Stimulated activated CD4-positive, alpha-beta T cell treated with anti-CD3 and anti-CD28 coated beads, Interleukin-2, amount 100 ng/mL, for 24 hours (primary cell): ENCODE measurements at places on chromosomes 5 and 9.

GRCh38 chr5:107666051-107666655 is 4.6 kb downstream of the EFNA5 start:
- DNase-seq = no peak

DNA sequence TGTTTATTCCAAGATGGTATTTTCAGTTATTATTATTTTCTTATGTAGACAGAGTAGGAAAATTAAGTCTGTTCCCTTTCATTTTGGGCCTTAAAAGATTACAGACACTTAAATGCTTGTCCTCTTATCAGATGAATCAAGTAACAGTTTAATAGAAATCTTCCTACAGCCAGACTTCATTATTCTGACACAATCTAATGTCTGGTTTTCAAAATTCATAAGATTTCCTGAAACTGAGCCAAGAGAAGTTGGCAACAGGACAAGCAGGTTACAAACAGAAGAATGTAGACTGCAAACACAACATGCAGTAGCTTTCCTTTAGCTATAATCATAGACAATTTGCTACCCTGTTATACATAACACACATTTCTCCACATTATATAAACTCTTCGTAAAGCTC is 130.5 kb downstream of the FBXL17 start:
- no peak for DNase-seq

DNA sequence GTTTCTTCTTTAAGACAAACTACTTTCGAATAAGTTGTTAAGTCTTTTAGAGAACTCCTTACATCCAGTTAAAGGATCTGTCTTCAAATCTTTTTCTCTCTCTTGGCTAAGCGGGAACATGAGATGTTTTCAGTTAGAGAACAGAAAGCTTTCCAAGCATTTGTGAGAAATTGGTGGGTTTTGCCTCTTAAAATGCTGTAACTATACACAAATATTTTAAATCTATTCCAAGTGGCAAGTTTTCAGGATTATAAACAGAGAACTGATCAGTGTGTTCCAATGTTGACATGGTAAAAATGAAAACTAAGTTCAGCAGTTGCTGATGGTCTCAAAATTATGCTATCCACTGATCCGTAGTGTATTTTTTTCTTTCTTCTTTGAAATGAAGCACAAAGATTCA is 100.4 kb downstream of the EBF1 start:
- DNase-seq = no peak

DNA sequence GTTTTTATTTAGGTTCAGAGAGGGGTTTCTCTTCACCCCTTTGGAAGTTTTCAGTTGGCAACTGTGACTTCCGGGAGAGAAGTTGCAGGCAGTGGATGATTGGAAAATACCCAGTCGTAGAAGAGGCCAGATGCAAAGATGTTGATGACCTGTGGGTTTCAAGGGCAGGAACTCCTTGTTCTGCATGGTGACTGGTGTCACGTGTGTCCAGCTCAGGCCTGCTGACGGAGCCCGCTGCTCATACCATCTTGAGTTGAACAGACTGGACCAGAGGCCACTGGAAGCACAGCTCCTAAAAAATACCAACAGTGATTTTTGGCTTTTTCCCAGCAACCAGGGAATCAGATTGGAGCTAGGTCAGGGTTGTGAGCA is 243.9 kb upstream of the KLF4 start:
- no peak for DNase-seq

- DNase-seq = no peak
Measured at GRCh38 chr9:119273325-119273904, 95.8 kb downstream of the BRINP1 start.

GRCh38 chr5:83802686-83803085 is 82.0 kb upstream of the HAPLN1 start:
- no peak for DNase-seq

DNA sequence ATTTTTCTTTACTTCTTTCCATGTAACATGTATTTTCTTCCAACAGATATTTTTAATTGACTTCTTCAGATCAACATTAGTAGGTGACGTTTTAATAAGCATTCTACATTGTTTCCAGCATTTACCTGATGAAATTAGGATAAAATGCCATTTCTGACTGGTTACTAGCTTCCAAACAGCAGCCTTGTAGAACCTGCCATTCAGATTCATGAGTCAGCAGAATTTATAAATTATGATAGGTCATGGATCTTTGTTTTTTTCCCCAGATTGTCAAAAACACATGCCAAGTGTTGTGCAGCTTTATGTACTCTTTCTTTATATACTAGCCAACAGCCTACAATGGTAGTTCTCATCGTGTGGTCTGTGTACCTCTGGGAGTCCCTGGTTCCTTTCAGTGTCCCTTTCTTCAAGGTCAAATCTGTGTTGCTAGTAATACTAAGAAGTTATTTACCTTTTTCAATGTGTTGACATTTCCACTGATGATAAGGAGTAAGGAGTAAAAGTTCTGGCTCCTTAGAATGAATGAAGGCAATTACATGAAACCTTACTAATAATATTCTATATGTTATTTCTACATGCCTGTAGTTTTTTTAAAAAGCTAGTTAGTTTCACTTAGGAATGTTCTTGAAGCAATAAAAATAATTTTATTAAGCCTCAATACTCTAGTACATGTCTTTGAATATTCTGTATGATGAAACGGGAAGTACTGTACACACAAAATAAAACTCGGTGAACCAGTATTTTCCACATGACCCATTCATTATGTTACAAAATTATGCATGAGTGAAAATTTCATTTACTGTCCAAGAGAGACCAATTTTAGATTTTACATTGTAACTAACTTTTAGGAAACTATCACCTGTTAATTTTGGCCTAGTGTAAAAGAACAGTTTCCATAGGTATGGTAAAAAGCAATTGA is 135.8 kb downstream of the ZCCHC7 start:
- no peak for DNase-seq

DNA sequence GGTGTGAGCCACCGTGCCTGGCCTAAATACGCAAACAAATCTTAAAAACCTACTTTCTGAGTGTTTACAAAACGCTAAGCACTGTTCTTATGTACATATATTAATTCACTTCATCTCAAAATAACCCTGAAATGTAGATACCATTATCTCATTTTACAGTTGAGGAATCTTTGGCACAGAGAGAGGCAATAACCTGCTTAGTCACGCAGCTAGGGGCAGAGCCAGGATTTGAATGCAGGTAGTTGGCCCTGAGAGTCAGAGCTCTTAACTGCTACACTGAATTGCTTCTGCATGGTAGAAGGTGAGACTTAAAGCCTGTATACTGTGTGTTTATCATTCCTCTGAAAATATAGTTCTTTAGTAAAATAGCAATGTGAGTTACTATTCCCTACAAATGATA is 21.9 kb downstream of the ARHGEF37 start:
- no peak for DNase-seq

GRCh38 chr5:64923151-64923685 is 154.5 kb downstream of the CWC27 start:
- DNase-seq = no peak

DNA sequence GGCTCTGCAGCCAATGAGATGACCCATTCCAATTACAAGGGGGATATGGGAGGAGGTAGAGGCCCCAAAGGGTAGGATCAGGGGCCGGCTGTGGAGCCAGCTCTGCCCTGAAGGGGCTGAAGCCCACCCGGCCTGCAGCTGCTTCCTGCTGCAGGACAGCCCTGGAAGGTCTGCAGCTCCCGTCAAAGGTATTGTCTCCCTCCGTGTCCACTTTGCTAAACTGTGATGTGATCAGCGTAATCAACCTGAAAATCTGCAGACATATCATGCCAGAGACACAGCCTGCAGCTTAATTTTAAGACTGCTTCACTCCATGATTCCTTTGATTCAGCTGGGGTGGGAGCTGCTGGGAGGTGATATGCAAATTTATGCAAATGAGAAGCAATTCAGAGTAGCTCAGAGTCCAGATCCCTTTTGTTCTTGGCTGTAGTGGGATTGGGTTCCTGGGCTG is 90.7 kb downstream of the GADD45G start:
- DNase-seq = no peak

- no peak for DNase-seq
Measured at GRCh38 chr5:140176031-140176387, 1.0 kb downstream of the CYSTM1 start.

- DNase-seq = no peak
Measured at GRCh38 chr9:137354153-137354844, 52.2 kb upstream of the NRARP start.

- no peak for DNase-seq
Measured at GRCh38 chr5:167356374-167356773, 935.1 kb upstream of the WWC1 start.

DNA sequence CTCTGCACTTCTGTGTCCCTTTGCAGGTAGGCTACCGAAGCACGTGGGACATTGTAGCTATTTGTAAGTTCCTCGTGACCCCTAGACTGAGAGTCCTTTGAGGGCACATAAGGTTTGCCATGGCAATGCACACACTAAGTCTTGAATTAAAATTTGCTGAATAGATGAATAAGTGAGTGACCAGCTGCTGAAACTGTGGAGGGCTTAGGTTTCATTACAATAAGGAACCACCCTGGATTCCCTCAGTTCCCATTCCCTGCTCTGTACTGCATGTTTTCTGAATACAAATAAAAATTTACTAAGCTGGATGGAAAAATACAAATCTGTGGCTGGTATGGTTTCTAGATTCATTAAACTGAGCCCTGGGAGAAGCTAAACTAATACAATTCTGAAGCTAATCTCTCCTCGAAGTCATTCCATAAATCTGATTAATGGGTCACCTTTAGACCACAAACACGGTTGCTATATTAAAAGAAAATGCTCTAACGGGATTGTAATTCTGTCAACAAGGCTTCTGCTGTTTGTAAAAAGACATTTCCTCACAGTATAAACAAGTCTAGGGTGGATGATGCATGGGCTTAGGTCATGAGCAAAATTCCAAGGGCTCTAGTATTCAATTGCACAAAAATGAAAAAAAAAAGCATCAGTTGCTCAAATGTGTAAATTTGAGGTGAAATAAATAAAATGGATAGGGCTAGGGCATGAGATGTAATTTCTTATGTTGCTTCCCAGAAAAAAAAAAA is 172.3 kb downstream of the ATP10B start:
- no peak for DNase-seq

GRCh38 chr5:39998518-39998917 is 573.7 kb upstream of the DAB2 start:
- DNase-seq = no peak

DNA sequence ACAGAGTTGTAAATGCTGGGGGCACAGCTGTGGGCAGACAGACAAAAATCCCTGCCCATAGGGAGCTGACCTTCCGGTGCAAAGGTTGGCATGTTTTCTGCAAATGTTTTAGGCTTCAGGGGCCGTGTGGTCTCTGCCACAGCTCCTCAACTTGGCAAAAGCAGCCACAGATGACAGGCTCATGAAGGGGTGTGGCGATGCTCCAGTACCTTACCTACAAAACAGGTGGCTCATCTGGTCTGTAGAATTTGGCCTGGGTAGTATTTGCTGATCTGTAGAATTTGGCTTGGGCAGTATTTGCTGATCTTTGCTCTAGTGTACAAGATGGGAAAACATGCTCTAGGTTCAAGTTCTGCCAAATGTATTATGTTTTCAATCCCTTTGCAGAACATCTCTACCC is 283.9 kb downstream of the GADD45G start:
- DNase-seq = peak; percentile 4

GRCh38 chr5:38672059-38672788 is 115.8 kb upstream of the LIFR start:
- no peak for DNase-seq

DNA sequence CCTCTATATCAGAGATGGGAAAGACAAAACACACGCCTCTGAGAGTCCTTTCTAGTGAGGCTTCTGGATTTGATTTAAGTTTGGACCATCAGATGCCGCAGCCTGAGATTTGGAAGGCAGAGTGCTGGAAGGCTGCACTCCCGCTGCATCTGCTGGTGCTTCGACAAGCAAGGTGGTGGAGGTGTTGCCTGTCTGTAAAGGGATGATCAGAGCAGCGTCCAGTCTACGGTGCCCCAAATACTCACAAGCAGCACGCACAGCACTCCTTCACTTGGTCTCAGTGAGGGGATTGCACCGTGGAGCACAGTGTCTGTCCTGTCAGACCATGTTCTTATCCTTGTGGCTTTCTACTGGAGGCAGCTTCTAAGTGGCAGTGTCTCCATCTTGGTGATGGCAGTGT is 221.4 kb downstream of the GADD45G start:
- DNase-seq = peak; percentile 7

DNA sequence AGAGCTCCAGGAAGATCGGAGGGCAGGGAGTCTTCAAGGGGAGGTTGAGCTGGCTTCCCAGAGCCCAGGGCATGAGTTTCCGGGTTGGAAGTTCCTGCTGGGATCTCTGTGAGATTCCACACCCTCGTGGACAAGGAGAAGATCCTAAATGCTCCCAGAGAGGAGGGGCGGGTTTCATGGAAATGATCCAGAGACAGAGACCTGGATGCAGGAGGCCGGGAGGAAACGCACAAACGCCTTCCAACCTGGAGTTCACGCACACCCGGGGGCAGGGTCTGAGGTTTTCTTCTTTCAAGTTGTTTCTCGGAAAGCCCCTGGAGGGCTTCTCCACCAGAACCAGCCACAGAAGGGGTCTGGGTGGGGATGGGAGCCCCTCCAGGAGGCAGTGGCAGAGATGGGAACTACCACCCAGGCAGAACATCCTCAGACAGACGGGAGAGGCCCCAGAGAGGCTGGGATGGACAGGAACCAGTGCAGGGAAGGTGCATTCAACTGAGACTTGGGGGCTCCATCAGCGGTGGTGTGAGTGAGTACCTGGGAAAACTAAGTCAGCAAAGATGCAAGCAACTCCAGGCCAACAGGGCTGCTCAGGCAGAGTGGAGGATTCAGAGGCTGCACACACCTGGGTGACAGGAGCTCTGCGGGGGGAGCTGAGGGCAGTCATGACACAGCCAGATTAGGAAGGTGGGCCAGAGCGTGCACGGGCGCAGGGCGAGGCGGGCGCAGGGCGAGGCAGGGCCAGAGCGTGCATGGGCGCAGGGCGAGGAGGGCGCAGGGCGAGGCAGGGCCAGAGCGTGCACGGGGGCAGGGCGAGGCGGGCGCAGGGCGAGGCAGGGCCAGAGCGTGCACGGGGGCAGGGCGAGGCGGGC is 52.1 kb upstream of the EXOC3 start:
- no peak for DNase-seq

DNA sequence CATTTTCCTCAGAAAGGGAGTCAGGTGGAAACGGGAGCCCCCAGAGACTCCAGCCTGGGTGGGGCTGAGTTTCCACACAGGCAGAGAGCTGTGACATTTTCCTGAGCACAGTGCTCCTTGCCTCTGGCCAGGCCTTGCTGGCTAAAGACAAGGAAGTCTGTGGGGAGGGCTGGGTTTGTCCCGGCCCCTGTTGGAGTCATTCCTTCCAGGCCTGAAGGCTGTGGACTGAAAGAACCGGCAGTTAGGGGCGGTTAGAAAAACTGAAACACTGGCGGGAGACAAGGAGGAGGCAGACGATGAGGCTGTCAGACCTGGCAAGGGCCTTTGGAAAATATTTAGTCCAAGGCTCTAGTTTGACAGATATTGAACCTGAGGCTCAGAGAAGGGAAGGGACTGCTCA is 29.9 kb downstream of the COL15A1 start:
- DNase-seq = no peak

- DNase-seq = no peak
Measured at GRCh38 chr5:113103330-113103729, 126.7 kb downstream of the DCP2 start.

GRCh38 chr9:105864248-105864898 is 170.0 kb downstream of the TMEM38B start:
- DNase-seq = no peak

- DNase-seq = no peak
Measured at GRCh38 chr5:76958991-76959767, 6.3 kb downstream of the CRHBP start.
